Retinal pigment epithelial cell (primary cell): ENCODE measurements at places on chromosomes 5 and 9.

DNA sequence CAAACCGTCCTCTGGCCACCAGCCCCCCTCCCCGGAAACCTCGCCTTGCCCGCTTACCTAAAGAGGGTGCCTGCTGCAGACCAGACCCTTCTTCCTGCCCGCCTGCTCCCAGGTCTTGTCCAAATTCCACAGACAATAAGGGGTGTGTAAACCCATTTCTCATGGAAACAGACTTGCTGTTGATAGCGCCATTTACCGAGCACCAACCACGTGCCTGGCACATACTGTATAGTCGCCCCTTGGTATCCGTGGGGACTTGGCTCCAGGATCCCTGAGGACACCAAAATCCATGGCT is 25.1 kb downstream of the CDHR2 start:
- no peak for DNase-seq

DNA sequence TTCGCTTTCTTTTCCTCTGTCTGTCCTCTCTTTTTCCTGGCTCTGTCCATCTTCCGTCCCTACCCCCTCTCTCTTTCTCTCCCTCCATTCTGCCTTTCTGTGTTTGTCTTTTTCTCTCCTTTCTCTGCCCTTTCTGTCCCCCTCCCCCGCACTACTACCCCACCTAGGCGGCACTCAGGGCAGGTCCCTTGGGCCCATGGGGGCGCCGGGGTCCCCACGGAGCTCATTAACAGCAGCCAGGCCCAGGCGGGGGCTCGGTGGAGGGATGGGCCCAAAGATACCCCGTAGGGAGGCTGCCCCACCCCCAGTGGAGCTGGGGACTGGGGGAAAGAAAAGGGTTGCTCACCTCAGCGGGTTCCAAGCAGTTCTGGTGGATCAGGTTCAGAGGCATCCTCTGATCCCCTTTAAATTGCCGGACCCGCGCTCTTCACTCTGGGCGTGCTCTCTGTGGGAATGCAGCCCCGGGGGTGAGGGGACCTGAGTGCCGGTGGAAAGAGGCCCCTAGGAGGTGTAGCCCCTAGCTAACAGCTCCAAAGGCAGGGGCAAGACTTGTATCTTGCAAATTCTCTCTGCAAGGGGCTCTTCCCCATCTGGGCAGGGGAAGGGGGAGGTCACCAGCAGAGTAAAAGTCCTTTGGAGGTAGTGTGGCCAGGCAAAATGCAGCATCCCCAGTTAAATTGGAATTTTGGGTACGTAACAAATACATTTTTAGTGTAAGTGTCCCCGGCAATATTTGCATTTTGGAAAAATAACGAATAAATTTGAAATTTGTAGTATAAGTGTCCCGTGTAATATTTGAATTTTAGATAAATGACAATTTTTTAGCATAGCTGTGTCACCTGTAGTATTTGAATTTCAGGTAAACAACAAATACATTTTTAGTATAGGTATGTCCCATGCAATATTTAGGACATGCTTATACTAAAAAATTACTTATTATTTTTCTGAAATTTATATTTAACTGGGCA is 7.4 kb downstream of the LHX2 start:
- no peak for DNase-seq

GRCh38 chr5:66010476-66010875 is 84.1 kb downstream of the ERBIN start:
- no peak for DNase-seq

DNA sequence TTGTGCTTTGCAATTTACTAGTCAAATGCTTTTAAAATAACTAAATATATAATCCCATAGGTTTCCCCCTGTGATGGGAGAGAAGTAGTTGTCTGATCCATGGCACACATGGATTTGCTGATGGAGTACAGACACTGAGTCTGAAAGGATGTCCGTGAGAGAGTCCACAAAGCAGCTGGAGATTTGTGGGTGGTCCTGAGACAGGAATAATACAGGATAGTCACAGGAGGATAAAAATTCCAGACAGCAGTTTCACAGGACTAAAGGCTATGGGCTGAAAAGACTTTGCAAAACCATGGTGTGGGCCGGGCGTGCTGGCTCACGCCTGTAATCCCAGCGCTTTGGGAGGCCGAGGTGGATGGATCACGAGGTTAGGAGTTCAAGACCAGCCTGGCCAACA is 58.7 kb upstream of the ZFR start:
- DNase-seq: no peak

DNA sequence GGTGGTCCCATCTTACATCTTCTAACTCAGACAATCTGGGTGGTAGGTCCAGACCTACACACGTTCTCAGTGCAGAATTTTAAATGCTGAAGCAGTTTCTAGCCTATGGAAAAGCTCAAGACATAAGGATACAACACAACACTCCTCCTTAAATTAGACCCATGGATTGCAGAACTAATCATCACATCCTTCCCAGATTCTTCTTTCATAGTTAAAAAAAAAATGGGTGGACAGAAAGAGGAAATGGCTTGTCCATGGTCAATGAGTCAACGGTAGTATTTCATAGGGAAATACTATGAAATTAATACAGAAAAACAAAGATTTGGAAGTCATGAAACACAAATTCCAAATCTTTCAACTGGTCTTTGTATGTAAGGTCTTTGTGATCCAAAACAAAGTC is 106.9 kb downstream of the PAPPA start:
- no peak for DNase-seq

DNA sequence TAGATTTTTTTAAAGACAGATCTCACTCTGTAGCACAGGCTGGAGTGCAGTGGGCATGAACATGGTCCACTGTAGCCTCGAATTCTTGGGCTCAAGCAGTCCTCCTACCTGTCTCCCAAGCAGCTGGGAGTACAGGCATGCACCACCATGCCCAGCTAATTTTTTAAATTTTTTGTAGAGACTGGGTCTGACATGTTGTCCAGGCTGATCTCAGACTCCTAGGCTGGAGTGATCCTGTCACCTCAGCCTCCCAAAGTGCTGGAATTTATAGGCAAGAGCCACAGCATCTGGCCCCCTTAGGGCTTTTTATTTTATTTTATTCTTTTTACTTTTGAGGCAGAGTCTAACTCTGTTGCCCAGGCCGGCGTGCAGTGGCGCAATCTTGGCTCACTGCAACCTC is 56.4 kb downstream of the NSD1 start:
- DNase-seq: no peak

DNA sequence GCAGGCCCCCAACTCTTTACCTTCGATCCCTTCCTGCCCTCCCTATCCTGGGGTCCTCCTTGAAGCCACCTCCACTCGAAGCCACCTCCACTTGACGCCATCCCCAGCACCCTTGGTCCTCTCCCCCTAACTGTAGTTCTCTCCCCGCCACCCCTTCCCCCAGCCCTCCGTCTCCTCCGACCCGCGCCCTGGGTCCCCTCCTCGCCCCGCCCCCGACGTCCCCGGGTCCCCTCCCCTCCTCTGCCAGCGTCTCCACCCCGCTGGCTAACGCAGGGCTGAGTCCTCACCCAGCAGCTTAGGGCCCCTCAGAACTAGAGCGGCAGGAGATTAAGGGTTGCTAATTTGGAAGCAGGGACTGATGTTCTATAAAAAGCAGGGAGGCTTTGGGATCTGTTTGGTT is 30.6 kb upstream of the ANKRD33B start:
- no peak for DNase-seq

DNA sequence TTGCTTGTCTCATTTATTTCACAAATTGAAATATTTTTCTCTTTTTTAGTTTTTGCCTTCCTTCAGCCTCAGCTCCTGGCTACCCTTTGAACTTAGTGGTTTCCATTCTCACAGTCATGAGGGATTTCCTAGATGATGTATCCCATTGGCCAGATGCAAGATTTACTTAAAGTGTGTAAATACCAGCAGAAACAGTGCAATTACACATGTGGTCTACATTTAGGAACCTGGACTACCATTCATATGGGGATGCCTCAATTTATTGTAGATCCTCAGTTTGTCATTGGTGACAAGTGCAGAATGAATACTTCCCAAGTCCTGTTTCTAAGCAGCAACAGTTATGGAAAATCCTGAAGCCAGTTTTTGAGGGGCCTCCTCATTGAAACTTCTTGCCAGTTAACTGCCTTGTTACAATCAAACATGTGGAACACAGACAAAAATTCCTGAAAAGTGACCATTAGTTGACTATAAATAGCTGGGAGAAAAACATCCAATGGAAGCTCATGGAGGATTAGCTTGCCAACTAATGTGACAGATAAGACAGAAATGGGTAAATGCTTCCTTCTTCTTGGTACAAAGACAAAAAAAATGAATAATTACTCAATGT is 113.6 kb upstream of the FER start:
- no peak for DNase-seq

DNA sequence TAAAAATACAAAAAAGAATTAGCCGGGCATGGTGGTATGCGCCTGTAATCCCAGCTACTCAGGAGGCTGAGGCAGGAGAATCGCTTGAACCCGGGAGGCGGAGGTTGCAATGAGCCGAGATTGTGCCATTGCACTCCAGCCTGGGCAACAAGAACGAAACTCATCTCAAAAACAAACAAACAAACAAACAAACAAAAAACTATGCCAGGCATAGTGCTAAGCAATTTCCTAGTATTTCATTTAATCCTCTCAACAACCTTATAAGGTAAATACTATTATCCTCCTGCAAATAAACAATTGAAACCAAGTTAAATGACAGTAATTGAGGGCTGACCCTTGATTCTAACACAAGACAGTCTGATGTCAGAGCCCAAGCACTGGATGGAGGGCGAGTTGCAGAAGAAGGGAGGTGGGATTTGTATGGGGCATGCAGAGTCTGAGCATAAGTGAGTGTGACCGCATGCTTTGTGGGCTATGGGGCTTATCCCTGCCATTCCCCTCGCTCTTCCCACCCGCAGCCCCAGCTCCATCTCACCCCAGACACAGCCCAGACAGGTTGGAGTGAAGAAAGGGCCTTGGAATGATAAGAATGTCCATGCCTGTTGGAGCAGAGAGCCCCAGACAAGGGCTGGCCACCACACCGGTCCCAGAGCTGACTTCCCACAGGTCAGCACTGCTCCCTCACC is 24.3 kb upstream of the RPS14 start:
- DNase-seq: peak; percentile 97

GRCh38 chr9:126849591-126850225 is 10.7 kb upstream of the ZBTB34 start:
- DNase-seq: no peak

- DNase-seq: no peak
Observed at GRCh38 chr5:151023651-151024050, 3.3 kb downstream of the GPX3 start.

DNA sequence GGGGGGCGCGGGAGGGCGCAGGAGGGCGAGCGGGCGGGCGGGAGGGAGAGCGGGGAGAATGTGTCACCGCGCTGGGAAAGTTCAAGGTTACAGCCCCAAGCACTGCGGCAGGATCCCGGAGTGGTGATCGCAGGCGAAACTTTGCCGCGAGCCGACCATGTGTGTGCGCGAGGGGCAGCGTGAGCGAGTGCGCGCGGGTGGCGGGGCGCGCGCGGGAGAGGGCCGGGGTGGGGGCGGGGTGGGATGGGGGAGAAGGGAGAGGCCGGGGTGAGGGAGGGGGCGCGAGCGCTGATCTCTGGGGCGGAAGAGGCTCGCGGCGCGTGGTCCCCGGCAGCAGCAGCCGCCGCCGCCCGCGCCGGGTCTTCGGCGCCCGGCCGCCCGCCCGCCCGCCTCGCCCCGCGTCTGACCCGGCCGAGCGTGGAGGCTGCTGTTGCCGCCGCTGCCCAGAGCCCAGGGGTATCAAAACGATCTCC is at the start of gene NFIB:
Gene NFIB (minus strand): TSS at position 191 of the 473 bp plus-strand sequence. CDS start 630 bp downstream, outside the sequence.
- no peak for DNase-seq

DNA sequence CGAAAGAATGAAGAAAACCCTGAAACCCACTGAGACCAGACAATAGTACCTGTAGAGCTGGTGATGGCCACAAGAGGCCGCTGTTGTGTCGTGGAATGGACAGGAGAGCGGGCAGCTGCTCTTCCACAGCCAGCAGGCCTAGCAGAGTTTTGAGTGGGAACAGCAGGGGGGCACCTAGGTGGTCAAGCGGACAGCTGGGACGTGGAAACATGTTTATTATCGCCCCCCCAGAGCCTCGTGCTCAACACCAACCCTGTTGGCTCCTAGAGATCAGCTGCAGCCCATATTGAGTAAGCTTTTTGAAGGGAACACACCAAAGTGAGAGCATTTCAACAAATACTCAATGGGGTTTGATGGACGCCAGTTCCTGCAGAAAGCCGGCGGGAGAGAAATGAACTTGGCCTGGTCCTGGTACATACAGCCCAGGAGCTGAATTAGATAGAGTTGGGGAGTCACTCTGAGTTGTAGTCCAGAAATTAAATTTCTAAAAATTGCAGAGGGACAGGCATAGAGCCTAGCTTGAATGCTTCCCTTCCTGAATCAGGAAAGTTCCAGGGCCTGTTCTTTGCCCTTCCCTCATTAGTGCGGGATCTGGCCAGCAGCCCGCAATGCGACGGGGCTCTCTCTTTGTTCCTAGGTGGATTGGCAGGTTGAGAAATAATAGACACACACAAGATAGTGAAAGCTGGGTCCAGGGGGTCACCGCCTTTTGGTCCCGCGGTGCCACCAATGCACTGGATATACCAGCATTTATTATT is 33.8 kb downstream of the MFAP3 start:
- DNase-seq: no peak

- DNase-seq: no peak
Observed at GRCh38 chr5:89071101-89071940, 188.3 kb upstream of the MEF2C start.

DNA sequence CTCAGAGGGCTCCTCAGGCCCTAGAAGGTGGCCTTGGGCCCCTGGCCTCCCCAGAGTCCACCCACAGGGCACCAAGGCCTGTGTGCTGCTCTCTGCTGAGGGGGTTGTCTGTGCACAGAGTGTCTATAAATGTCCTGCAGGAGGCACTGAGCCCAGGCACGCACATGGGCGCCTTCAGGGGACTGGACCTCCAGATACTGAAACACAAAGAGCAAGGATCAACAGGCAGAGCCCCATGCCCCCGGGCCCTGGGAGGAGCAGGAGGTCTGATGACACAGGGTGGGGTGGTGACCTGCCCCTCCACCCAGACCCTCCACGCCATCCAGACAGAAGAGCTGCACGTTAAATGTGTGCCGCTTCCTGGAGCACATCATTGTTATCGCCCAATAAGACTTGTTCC is 64.6 kb upstream of the SIMC1 start:
- DNase-seq: no peak

GRCh38 chr5:80541392-80541791 is 28.7 kb downstream of the ANKRD34B start:
- no peak for DNase-seq

DNA sequence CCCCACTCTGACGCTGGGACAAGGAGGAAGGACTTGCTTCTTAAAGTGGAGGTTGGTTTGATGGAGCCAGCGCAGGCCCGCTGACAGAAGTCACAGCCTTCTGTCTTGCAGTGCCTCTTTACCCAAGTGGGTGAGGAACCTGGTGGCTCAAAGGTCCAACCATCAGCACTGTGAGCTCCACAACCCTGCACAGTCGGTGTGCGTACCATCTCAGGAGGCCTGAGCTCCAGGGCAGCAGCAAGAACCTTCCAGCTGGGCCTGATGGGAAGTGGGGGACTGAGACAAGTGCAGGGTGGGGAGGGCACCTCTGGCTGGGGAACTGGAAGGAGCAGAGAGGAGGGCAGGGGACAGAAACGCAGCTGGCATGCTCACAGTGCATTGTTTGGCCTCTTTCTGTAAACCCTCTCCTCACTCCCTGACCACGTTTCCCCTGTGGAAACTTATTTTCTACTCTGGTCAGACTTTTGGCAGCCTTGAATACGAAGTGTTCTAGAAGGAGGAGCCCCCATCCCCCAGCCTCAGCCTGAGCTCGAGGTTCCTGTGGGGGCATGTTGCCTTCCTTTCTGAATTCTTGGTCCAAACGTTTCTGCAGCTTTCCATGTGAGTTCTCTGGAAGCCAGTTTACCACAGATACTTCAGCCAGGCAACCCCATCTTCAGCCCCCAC is 178.5 kb upstream of the PITX1 start:
- no peak for DNase-seq

GRCh38 chr9:107675351-107676259 is 186.0 kb upstream of the KLF4 start:
- DNase-seq: no peak
